Mucosa of gallbladder (tissue), 1 donor: ENCODE measurements at places on chromosomes 3 and 15.

DNA sequence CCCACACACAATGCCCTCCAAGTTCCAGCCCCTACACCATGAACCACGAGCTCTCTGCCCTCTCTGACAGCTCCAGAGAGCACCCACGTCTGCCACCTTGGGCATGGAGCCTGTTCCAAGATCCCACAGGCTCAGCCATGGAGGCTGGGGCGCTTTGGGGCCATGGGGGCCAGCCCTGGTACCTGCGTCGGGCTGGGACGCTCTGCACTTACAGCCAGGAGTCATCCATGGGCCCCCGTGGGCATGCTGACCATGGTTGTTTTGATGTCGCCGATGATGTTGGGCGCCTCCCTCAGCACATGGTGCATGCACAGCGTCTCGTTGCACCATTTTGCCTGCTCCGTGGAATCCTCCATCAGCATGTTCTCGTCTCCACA, 51.9 kb upstream of the UBE2Q2 start:
- no peak for DNase-seq

- DNase-seq: no peak
Measured at GRCh38 chr15:73383310-73384189, 14.8 kb upstream of the HCN4 start.

- DNase-seq: no peak
Measured at GRCh38 chr3:116052602-116053001, 392.7 kb downstream of the LSAMP start.

DNA sequence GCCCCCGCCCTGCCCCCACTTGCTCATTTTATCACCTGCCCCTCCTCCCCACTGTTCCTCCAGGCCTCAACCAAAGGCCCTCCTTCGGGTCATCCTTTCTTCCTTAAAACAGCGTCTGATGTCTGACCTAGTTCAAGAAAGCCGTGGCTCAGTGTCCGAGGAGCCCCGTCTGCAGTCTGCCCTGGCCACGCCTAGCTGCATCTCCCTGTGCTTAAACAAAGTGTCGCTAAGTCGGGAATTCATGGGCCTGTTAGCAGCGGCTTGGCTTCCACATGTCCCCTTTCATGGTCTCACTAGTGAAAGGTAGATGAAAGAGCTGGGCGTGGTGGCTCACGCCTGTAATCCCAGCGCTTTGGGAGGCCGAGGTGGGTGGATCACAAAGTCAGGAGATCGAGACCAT, 41.2 kb downstream of the TM2D3 start:
- DNase-seq: no peak

GRCh38 chr3:148147903-148148302, 549.8 kb upstream of the AGTR1 start:
- DNase-seq: no peak
